Stimulated activated naive CD4-positive, alpha-beta T cell treated with Interleukin-2 at 50 U/mL for 16 hours (primary cell): ENCODE measurements at places on chromosomes 5 and 9.

GRCh38 chr5:132499440-132500243 is 9.1 kb upstream of the IRF1 start:
- no peak for DNase-seq

GRCh38 chr9:105275938-105276337 is 31.5 kb downstream of the SLC44A1 start:
- no peak for DNase-seq

GRCh38 chr5:154945695-154946301 is 4.9 kb downstream of the MRPL22 start:
- no peak for DNase-seq

- no peak for DNase-seq
These were observed 65.9 kb downstream of the CRB2 start for GRCh38 chr9:123421801-123422455.

DNA sequence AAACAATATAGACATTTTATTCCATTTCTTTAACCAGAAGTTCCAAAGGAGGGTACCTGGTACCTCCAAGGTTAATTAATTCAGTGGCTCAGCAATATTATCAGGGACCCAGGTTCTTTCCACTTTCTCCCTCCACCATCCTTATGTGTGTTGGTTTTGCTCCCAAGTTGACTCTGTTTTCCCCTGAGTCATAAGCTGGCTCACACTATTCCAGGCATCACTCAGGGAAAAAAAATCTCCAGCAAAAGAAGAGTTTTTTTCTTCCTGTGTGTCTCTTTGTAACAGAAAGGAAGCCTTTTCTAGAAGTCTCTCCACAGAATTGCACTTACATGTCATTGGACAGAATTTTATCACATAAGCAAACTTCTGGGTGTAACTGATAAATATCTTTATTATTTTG is 31.2 kb upstream of the GALNT10 start:
- no peak for DNase-seq

DNA sequence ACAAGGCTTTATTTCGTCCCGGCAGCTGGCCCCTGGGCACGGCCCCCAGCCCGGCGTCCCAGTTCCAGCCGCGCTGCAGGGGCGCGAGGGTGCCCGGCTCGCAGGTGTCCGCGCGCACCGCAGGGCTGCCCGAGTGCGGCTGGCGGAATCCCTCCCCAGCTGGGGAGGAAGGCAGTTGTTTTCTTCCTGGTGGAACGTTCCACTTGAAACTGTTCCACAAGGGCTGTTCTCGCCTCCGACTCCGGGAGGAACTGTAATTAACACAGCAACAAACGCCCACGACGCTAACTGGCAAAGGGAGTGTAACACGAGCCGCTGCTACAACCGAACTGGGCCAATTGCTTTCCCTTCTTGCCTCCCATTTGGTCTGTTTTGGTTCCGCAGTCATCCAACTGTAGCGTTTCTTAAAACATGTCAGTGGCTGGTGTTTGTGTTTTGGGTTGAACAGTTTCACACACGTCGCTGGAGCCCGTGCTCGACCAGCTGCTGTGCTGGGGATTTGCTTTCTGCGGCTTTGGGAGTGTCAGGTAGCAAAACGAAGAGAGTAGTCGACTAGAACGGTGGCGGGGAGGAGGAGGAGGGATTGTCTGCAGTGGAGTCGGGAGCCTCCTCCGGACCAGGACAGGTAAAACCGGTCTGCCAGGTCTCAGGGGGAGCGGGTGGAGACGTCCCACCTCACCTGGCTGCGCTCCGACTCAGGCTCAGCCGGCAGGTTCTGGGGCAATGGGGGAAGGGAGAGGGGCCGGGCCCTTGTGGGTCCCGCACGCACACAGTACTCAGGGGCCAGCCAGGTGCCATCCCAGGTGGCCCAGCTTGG is 131.6 kb upstream of the NIPBL start:
- no peak for DNase-seq

GRCh38 chr5:82365744-82366228 is 87.6 kb upstream of the RPS23 start:
- peak; percentile 46 for DNase-seq

DNA sequence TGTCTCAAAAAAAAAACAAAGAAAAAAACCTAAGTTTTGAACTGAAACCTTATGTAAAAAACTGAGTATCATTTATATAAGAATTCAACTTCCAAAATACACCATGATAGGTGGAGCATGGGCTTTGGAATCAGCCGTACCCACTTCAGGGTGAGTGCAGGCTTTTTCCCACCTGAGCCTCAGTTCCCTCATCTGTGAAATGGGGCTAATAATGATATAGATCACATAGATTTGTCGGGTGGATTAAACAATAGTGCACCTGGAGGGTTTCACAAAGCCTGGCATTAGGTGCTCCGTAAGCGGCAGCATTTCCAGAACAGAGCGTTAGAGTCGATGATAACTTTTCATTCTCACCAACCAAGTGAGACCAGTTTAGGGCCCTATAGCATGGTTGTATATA is 91.9 kb downstream of the CYFIP2 start:
- DNase-seq: no peak

DNA sequence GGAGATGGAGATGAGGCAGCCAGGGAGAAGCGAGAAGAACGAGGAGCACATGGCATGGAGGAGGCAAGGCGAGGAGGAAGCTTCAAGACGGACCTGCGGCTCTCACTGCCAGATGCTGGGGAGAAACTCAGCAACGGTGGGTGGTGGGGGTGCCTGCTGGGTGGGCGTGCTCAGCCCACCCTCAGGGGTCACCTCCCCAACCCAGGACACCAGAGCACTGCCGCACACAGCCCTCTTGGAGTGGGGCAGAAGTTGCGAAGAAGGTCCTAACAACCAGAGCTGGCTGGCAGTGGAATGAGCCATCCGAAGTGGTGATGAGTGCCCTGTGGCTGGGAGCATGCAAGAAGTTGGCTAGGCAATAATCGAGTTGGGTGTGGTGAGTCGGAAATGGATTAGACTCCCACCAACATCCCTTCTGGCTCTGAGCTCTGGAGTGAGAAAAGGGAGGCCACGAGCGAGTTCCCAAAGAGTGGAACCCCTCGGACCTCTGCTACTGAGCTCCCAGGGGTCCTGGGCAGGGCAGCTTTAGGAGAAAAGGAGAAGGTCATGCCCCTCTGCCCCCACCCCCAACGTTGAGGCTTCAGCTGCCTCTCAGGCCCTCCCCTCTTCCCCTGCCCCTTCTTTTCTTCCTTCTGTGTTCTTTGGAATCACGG is 212.7 kb upstream of the MVB12B start:
- no peak for DNase-seq

DNA sequence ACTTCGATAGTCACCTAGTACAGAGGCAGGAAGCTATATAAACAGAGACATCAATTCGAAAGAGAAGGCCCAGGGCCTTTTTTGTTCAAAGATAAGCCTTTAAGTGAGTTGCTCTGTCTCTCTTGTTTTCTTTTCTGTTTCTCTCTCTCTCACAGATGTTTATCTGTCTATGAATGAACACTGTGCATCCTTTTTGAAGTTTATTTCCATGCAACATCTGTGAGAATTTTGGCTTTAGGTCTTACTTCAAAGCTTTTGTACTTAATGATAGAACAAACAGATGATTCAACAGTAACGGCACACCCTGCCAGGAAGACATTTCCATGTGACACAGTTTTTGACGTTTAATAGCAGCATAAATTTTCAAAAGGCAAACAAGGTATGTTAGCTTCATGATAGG is 1413.1 kb upstream of the CDH6 start:
- DNase-seq: no peak

GRCh38 chr5:35651002-35651756 is 33.5 kb downstream of the SPEF2 start:
- peak; percentile 49 for DNase-seq

- peak; percentile 71 for DNase-seq
These were observed 16.7 kb downstream of the FGD3 start for GRCh38 chr9:92963831-92964606.

GRCh38 chr5:172556971-172557461 is 84.0 kb upstream of the NEURL1B start:
- no peak for DNase-seq

DNA sequence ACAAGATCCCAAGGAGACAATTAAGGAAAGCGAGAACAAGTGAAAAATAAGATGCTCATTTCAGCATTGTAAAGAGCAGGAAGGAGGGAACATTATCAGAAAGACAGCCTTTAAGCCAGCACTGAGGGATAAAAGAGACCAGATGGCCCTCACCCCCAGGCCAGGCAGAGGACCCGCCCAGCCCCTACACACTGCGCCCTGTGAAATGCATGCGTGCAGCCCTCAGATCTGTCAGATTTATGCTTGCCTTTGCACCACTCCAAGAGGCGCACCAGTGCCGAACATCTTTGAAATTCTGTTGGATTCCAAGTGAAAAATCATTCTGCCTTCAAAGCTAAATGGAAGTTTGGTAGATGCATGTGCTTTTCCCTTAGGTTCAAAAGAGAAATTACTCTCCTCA is 378.0 kb downstream of the MLLT3 start:
- DNase-seq: no peak
